ENCODE measurements at places on chromosomes 12 and 14.

GRCh38 chr14:104900639-104901512 is 23.8 kb upstream of the PLD4 start:
- DNase-seq = no peak

GRCh38 chr12:91695964-91696363 is 449.7 kb downstream of the BTG1 start:
- DNase-seq = no peak

- DNase-seq = no peak
Observed at GRCh38 chr12:94239332-94239993, 91.1 kb downstream of the PLXNC1 start.

- no peak for DNase-seq
Observed at GRCh38 chr12:113445544-113446171, 23.5 kb downstream of the SDSL start.

GRCh38 chr14:74824997-74825396 is 50.9 kb downstream of the PROX2 start:
- peak; percentile 12 for DNase-seq

DNA sequence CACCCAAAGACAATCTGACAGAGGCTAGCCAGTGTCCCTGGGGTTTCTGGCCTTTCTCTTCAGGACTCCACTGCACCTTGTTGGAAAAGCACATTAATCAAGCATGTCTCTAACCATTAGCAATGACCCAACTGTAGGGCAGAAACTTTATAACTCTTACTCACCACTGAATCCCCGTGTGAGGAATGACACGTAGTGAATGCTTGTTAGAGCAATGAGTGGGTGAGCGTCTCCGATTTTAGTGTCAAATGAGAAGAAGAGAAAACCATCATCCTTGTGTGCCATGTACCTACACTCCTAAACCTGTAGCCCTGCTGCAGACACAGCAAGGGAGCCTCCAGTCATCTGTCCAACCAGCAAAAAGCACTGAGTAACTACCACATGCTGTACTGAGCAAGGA is 56.5 kb upstream of the GPR68 start:
- no peak for DNase-seq
